Effector CD4-positive, alpha-beta T cell (primary cell): ENCODE measurements at places on chromosomes 12 and 14.

DNA sequence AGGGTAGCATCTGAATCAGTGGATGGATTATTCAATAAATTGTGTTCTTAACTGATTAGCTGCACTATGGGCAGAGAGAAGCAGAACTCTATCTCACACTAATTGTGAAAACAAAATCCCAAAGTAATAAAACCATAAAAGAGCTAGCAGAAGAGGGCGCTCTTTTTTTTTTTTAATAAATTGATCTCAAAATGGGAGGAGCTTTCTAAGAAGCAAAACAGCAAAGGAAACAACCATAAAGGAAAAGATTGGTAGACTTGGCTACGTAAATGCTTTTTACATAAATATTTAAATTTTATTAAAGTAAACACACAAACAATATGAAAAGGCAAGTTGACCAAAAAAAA lies 1.5 kb upstream of the TM7SF3 start:
- DNase-seq: no peak

DNA sequence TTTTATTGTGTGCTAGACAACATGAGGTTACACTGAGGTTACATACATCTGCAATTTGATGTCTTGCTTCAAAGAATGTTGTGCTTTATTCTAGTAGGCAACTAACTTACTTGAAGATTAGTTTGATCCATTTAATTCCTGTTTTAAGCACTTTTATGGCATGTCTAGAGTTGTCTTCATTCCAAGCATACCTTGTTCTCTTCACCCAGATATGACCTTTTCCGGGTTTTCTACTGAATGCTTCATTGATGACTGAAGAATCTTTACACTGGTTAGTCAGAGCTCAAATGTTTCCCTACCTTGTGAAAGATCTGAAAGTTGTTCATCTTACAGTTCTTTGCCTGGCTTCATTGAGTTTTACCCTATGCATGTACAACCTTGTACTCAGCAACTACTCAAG lies 274.0 kb upstream of the KITLG start:
- DNase-seq: no peak

- DNase-seq: no peak
Measured at GRCh38 chr12:21940549-21941505, at the start of gene ABCC9. TSS of gene ABCC9 (minus strand) at chr12:21941426. CDS start at chr12:21936674, 4,752 bp downstream.

GRCh38 chr12:69123919-69124638 lies 115.3 kb upstream of the CPSF6 start:
- no peak for DNase-seq

DNA sequence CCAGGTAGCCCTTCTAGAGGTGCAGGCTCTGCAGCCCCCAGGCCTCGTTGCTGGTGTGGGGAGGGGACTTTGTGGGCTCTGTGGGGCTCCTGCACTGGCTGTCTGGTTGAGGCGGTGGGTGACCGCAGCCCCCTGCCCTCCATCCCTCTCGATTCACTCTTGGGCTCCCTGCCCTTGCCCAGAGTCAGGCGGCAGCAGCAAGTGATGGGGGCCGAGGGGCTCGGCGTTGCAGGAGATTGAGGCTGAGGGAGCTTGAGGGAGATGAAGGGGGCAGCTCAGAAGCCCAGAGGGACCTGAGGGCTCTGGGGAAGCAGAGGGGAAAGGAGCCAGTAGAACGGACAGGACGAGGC lies 9.5 kb upstream of the LRTM2 start:
- no peak for DNase-seq

- no peak for DNase-seq
Measured at GRCh38 chr12:11808931-11809330, 159.5 kb downstream of the ETV6 start.

GRCh38 chr14:31752867-31753661 lies 191.9 kb downstream of the NUBPL start:
- no peak for DNase-seq

DNA sequence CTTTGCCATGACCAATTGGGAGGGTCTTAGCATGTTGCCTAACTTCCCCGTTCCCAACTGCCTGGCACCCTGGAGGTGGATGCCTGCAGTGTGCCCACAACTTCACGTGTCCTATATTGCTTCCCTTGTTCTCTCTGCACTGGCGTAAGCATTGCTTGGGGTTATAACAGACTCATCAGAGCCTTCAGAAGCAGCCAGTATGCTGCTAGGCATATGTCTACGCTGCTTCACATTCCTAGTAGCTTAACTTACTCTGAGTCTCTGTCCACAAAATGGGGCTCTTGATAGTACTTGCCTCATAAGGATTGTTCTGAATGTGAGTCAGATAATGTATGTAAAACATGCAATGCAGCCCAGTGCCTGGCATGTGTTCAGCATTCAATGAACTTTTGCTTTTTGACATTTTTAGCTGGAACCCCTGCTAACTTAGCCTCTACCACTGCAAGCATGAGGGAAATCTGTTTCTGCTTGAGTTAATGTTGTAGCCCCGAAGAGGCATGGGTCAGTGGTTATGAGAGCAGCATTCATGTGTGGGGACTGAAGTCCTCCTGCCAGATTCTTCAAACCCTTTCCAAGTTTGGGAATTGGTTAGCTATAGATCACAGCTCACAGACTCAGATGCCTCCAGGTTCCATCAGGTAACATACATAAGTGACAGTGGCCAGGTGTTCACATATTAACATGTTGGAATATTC lies 2.8 kb downstream of the SLC5A8 start:
- no peak for DNase-seq

DNA sequence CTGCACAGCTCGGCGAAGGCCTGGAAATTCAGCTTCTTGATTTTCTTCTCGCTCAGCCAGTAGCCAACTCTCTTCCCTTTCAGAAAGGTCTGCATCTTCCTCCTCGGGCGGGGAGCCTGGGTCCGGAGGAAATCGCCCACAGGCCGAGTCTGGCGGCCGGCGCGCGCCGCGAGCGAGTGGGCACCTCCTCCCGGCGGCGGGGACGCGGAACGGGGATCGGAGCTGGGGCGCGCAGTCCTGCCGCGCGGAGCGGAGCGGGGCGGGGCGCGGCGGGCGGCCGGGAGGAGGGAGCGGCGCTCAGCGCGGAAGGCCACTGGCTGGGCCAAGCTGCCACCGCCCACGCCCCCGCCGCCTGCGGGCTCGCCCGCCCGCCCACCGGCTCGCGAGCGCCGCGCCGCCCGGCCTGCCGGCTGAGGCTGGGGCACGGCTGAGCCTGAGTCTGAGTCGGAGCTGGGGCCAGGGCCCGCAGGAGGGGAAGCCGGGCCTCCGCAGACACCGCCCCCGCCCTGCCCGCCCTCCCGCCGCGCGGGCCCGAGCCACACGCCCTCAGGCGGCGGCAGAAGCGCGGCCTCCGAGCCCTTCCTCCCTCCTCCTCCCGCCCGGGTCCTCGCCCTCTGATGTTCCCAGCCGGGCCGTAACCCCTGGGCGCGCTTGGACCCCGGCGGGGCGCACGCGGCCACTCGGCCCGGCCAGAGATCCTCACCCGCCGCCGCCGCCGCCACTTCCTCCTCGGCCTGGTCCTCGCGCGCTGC lies 480 bp downstream of the ITPK1 start:
- peak; percentile 71 for DNase-seq

- no peak for DNase-seq
Measured at GRCh38 chr12:105205322-105206048, 30.5 kb downstream of the APPL2 start.

DNA sequence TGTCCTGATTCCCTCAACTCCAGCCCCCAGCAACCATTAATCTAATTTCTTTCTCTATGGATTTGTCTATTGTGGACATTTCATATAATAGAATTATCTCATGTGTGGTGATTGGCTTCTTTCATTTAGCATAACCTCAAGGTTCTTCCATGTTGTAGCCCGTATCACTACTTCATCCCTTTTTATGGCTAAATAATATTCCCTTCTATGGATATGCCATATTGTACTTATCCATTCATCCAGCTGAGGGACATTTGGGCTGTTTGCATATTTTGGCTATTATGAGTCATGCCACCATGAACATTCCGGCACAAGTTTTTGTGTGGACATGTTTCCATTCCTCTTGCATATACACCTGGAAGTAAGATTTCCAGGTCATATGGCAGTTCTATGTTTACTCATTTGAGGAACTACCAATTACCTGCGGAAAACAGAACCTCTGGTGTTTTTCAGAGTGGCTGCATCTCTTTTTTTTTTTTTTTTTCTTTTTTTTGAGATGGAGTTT lies 108.7 kb upstream of the MAP1LC3B2 start:
- no peak for DNase-seq

DNA sequence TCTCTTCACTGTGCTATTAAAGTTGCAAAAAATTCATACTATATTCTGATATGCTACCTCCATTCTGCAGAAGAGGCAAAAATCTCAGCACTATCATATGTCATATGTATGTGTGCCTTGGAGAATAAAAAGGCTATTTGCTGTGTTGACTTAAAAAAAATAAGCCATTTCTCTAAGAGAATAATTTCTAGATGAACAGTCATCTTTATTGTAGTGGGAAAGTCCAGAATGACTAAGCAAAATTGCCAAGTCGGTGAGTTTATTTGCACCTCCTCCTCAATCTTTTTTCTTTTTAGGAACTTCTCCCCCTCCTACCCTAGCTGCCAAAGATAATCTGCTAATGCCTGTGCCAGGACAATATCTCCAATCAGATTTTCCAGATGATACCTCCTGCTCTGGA lies 353.8 kb upstream of the FAR2 start:
- no peak for DNase-seq

GRCh38 chr12:19706936-19707335 lies 267.6 kb downstream of the AEBP2 start:
- DNase-seq: no peak
